ENCODE measurements at places on chromosomes 4 and X. TPM values are rescaled to one million over a fixed set of nuclear protein-coding genes. Genes with fewer than 3 reads are reported as not detected.

- no peak overlapping the region for H3K27ac ChIP-seq
- H3K36me3 ChIP-seq: peaks cover 5% of the 10 kb centered on the region
- no peaks in the 10 kb centered on the region for H3K27me3 ChIP-seq
- no peak overlapping the region for H3K4me3 ChIP-seq
- no peak for DNase-seq
Observed at GRCh38 chrX:13283950-13284546, 35.8 kb downstream of the ATXN3L start.

FGFR3 gene
- 11.3 TPM for total RNA-seq

DNA sequence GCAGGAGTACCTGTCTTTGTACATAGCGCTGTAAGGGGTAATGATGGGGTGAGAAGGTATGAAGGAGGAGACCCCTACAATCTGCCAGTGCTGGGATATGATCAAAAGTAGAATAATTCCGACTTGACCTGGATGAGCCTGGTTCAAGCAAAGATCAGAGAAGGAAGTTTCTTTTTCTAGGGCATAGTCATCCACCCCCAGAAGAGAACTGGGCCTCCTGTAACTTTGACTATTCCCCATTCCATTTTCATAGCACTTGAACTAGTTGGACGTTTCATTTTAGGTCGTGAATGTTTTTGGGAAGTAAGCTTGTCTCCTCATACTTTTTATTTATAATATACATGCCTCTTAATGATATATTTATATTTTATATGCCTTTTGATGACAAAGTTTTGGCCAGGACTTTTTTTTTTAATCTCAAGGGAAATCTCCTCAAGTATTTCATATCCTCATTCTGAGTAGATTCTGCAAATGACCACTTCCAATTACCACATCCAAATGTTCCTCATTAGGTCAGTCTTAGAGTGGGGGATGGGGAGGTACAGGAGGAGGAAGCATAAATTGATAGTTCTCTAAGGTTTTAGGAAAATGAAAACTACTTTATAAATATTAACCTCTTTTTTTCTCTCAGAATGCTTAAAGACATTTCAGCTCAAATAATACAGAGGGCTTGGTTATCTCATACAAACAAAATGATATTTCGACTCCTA, 3.5 kb downstream of the CXorf58 start:
- no peaks in the 10 kb centered on the region for H3K4me1 ChIP-seq
- no peak overlapping the region for H3K4me3 ChIP-seq
- peaks cover 4% of the 10 kb centered on the region for H3K27me3 ChIP-seq
- H3K36me3 ChIP-seq: no peaks in the 10 kb centered on the region
- no peak for DNase-seq
- H3K27ac ChIP-seq: no peak overlapping the region

TXK gene
- not detected for total RNA-seq

DNA sequence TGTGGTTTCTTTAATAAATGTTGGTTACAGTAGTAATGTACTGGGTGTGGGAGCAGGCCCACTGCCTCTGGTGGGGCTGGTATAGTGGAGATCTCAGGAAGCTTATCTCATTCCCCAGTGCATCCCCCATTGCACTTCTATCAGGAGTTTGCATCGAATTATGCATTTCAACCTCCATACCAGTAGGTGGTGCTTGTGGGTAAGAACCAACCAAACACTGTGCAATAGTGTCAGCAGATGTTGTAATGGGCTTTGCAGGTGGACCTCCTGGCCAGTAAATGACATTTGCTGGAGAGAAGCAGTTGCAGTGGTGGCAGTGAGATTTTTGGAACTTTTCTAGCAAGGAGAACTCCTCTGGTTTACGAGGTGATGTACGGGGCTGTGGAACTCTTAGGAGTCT, 150.6 kb downstream of the POU3F4 start:
- no peaks in the 10 kb centered on the region for H3K27me3 ChIP-seq
- no peak overlapping the region for H3K4me3 ChIP-seq
- DNase-seq: no peak

GRCh38 chr4:10521424-10521823, 64.2 kb upstream of the ZNF518B start:
- H3K27ac ChIP-seq: no peak overlapping the region
- H3K4me1 ChIP-seq: no peaks in the 10 kb centered on the region
- DNase-seq: no peak
- H3K36me3 ChIP-seq: no peaks in the 10 kb centered on the region

AKAP14 gene
- total RNA-seq: not detected

DNA sequence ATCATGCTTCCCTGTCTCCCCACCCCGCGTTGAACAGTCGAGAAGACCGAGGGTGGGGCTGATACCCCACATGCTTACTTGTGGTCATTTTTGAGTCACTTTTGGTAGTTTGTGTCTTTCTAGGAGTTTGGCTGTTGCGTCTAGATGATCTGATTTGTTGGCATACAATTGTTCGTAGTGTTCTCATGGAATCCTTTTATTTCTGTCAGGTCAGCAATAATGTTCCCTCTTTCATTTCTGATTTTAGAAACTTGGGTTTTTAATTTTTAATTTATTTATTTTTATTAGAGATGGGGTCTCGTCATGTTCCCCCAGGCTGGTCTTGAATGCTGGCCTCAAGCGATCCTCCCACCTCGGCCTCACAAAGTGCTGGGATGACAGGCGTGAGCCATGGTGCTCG, 30.9 kb downstream of the SH3TC1 start:
- H3K36me3 ChIP-seq: peaks cover 3% of the 10 kb centered on the region
- no peaks in the 10 kb centered on the region for H3K27me3 ChIP-seq
- no peak overlapping the region for H3K4me3 ChIP-seq
- no peak for DNase-seq
- H3K27ac ChIP-seq: no peak overlapping the region

- no peaks in the 10 kb centered on the region for H3K27me3 ChIP-seq
- H3K4me3 ChIP-seq: no peak overlapping the region
- no peaks in the 10 kb centered on the region for H3K4me1 ChIP-seq
- no peaks in the 10 kb centered on the region for H3K36me3 ChIP-seq
Observed at GRCh38 chr4:146041139-146042004, 102.7 kb upstream of the ZNF827 start.

DNA sequence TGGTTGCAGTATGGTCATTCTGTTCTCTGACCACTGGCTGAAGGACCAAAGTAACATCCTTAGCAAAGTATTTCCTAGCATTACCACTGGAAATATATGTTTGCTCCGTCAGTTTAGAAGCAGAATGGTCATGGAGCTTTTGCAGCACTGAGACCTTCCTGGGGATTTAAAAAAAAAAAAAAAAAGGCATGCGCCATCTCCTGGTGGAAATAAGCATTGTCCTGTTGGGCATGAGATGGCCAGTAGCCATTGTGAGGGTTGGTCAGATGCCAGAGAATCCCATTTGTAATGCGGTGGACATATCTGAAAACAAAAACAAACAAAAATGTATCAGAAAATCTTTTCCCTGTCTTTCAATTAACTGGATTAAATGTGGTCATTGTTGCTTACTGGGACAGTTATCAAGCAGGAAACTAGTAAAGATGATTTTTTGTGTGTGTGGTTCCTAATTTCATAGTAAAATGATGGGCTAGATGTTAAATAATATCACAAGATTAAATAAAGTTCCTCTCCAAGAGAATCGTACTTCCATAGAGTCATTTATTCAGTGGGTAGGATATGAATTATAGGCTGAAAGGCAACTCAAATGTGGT, 139.6 kb downstream of the SOWAHB start:
- H3K27me3 ChIP-seq: peaks cover 1% of the 10 kb centered on the region
- no peak for DNase-seq
- H3K4me3 ChIP-seq: no peak overlapping the region
- no peaks in the 10 kb centered on the region for H3K36me3 ChIP-seq
- H3K27ac ChIP-seq: no peak overlapping the region
- peaks cover 11% of the 10 kb centered on the region for H3K4me1 ChIP-seq

ARHGAP6 gene
- total RNA-seq: 3.6 TPM

- H3K36me3 ChIP-seq: peaks cover 8% of the 10 kb centered on the region
- H3K4me1 ChIP-seq: peaks cover 11% of the 10 kb centered on the region
- no peak overlapping the region for H3K4me3 ChIP-seq
- no peaks in the 10 kb centered on the region for H3K27me3 ChIP-seq
Observed at GRCh38 chrX:2546496-2546895, 45.7 kb upstream of the DHRSX start.
